Esophagus mucosa (tissue), 1 donor: ENCODE measurements at places on chromosomes 1 and 21. TPM values are rescaled to one million over a fixed set of nuclear protein-coding genes. Genes with fewer than 3 reads are reported as not detected.

S100B gene
- total RNA-seq = 0.64 TPM

LCE3D gene
- 7.7 TPM for total RNA-seq

MRPL9 gene
- 72.0 TPM for total RNA-seq

FAM229A gene
- total RNA-seq = 2.3 TPM

CYP4X1 gene
- total RNA-seq = 25.1 TPM

HCRTR1 gene
- not detected for total RNA-seq

LEPROT gene
- total RNA-seq = 42.1 TPM

LRRC71 gene
- not detected for total RNA-seq

KCNK1 gene
- total RNA-seq = 21.9 TPM

AZIN2 gene
- total RNA-seq = 1.4 TPM

C1orf94 gene
- total RNA-seq = not detected

CHI3L1 gene
- 20.5 TPM for total RNA-seq

SH2D5 gene
- 0.64 TPM for total RNA-seq

SLC37A1 gene
- 13.9 TPM for total RNA-seq

OSCP1 gene
- 7.3 TPM for total RNA-seq

ADGRL4 gene
- total RNA-seq = 3.5 TPM

GRIK3 gene
- total RNA-seq = 0.04 TPM

CYP4Z1 gene
- total RNA-seq = 0.72 TPM

KRTAP26-1 gene
- not detected for total RNA-seq

FH gene
- 54.8 TPM for total RNA-seq

PAX7 gene
- not detected for total RNA-seq

CFHR4 gene
- not detected for total RNA-seq

KRTAP12-2 gene
- total RNA-seq = not detected

HTR1D gene
- not detected for total RNA-seq
